ENCODE measurements at places on chromosomes 1 and 21. TPM values are rescaled to one million over a fixed set of nuclear protein-coding genes. Genes with fewer than 3 reads are reported as not detected.

GRCh38 chr1:111723871-111724270, 15.3 kb downstream of the INKA2 start:
- no peak for DNase-seq

DNA sequence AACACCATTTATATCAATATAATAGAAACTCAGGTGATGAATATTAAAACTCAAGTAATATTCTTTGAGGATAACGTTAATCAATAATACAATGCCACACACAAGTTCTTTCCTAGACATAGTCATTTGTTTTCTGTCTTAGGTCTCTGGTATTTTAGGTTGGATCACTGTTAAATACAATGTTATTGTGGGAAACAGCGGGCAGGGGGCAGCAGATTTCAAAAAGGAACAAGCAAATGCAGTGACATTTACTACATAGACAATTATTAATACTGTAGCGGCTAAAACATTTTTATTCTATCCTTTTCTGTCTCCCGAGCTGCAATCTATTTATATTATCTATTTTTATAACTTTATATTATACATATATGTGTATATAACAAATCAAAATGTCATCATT, 186.4 kb upstream of the ZNHIT6 start:
- no peak for DNase-seq

- no peak for DNase-seq
Observed at GRCh38 chr1:4317207-4317606, 337.2 kb upstream of the AJAP1 start.

DNA sequence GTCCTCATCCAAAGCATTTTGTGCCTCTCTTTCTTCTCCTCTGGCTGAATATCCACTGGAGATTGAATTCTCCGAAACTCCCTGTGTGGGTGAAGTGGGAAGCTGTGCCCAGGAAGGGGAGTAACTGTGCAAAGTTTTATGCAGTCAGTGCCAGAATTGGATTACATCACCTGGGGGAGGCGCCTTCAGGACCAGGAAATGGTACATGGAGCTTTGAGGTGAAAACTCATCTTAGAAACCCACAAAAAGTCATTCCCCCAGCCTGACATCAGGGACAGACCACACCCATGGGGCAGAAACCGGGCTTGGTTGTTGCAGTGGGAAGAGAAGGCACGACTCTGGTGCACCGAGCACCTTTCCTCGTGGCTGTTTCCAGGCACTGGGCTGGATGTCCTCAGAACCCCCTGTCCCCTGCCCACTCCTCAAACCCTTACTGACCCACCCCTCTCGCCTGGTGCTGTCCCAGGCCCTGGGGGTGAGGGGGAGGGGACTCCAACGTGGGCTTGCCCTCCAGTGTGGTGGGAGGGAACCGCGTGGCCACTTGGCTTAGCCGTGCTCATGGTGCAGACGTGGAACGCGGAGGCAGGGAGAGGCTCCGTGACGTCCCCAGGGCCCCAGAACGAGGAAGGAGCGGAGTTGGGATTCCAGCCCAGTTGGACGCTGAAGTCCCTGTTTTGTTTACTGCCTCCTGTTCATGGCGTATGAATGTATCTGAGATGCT, 15.7 kb downstream of the TFF3 start:
- DNase-seq: no peak

GRCh38 chr1:7510389-7510931, 260.6 kb upstream of the VAMP3 start:
- DNase-seq: no peak

- no peak for DNase-seq
Observed at GRCh38 chr21:32163386-32163785, 115.5 kb downstream of the MIS18A start.

DNA sequence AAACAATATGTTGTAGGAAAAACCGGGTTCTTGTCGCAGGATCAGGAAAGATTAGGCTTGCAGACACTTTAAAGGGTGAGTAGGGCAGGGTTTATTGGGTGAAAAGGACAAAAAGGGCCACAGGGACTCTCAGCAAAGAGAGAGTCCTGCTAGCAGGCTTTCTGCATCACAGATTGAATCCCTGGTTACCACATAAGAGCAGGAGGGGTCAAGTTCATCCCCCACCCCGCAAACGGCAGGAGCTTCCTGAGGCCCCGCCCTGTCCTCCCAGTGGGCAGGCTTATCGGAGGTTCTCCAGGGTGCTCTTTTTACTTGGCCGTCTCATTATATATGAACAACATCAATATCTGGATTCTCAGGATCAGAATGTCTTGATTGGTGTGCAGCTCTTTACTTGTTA, 47.7 kb downstream of the SYCP1 start:
- DNase-seq: no peak

DNA sequence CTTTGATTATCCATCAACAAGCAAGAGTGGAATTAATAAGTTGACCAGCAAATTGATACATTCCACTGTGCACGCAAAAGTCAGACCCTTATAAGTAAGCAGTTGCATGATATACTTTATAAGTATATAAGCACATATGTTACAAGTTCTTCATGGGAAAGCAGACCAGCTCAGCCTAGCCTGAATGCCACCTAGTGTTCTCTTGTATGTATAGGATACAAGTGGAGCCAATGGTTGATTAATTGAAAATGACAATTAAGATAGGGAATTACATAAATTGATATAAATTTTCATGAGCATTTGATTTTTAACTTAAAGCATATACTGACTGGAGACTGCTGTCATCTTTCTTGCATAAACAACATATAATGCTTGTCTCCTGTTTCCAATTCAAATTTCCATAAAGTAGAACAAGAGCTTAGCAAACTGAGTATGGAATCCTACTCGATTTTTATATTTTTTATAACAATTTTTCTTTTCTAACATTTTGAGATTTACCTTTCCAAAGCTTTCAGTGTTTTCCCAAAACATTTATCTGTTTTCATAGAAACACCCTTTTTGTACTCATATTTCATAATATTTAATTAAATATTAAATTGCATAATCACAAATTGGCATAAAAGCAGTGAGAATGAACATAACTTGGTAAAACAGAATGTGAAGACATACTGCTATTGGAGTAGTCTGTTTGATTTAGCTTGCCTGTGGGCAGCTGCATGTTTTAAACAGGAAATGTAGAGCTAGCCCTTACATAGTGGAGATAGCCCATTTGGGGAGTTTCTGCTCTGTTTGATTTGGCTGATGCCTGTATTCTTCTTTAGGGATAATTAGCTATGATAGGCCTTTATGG, 62.8 kb downstream of the MAGI3 start:
- no peak for DNase-seq

DNA sequence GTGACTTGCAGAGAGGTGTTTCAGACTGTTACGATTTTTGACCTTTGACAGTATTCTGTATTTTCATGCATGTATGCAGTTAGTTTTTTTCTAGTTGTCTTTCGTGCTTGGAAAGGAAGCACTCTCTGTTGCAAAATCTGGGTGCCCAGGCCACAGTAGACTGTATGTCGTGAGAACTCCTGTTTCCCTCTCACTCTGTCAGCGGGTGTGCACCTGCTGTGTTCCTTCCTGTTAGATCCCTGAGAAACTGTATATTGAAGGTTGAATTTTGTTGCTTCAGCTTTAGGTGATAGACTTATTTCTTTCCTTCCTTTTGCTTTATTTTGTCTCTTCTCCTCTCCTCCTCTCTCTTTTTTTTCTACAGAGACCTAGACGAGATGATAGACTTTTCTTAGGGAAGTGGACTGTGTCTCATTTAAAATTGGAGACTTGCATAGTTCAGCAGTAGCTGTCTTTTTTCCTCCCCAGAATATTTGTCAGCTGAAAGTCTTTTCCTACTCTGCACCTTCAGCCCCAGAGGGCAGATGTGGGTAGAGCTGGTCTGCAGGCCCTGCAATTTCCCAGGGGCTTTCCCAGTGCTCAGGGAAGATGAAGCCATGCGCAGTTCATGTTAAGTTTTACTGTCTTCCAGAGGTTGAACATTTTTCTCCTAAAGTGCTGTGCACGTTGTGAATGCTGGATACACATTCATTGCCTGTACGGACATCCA, 1.4 kb downstream of the TRAPPC10 start:
- no peak for DNase-seq

GRCh38 chr1:179728271-179728670, 14.8 kb upstream of the FAM163A start:
- no peak for DNase-seq

DNA sequence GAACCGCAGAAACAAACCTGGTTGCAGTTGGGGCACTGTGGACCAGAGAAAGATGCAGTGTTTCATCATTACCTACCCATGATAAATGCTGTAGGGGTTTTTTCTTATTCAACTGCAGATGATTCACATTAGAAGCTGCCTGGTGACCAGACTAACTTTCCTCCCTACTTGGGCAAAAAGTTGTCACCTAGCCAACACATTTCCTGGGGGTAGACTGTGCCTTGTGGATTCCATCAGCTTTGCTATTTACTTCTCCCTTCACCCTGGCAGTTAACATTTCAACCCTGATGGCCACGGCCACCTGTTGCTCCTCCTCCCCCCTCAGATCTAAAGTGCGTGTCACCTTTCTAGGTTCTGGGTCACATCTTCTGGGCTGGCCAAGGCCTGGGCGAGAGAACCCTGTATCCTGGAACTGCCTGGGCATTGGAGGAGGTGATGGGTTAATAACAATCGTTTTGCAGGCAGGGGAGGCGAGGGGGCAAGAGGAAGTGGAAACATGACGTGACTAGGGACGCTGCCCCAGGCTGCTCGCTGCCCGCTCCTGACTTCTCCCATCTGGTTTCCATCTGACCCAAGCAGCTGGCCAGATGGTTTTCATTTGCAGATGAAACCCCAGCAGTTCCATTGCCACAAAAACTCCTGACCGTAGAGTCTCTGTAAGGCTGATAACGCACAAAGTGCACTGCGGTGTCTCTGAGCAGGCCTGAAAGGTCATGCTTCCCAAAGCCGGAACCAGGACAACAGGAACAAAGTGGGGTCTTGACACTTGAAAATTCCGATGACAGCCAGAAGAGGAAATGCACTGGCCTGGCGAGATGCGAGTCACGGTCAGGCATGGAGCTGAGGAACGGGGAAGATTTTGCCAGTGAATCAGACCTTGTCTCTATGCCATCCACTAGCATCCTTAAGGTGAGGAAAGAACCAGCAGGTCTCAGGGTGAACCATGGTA, 36.6 kb downstream of the CAPZB start:
- DNase-seq: peak; percentile 88

DNA sequence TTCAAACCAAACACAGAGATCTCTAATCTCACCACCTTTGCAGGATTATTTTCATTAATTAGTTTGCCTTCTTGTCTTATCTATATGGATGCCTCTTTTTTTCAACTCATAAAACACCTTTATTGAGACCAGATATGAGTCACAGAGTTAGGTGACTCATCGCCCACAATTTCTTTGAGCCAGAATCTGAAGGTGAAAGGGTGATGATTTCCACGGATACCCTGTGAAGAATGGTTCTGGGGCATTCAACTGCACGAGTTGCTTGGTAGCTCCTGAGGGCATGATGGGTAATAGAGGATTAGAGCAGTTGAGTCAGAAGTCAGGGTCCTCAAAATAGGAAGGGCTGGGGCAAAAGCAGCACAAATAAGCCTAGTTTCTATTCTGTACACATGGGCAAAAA, 128.2 kb downstream of the TBX19 start:
- no peak for DNase-seq

DNA sequence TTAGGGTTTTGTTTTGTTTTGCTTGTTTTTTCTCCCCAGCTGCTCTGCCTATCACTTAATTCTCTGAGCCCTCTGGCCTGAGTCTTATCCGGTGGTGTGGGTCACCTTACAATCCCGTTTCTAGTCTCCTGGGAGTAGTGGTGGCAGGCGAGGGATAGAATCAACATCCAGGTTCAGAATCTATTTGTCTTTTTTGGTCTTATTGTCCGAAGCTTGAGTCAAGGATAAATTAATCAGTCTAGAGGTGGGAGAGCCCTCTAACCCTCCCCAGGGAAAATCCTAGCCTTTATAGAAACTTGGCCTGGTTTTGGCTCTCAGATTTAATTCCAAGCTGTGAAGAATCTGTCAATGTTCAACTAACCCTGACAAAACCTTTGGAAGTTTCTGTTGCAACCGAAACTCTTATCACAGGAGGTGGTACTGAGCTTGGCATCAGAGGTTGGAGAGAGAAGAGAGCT, 246.3 kb downstream of the FGGY start:
- DNase-seq: no peak

DNA sequence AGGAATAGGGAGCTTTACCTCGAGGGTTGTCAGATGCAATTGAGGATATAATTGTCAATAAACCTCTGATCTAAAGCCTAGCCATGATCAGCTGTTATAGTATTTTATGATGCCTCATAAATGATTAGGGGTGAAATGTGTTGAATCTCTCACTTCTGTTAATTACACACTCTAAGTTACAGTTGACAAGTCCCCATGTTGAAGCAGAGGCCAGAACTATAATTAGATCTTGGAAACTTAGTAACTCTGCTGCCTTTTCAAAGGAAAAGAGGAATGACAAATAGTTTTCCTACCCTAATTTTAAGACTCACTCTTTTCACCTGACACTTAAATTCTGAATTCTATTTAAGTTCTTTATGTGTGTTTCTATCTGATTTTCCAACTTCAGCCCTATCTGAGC, 33.8 kb downstream of the CCSAP start:
- DNase-seq: no peak

GRCh38 chr21:36738489-36739126, 39.7 kb downstream of the SIM2 start:
- DNase-seq: no peak

DNA sequence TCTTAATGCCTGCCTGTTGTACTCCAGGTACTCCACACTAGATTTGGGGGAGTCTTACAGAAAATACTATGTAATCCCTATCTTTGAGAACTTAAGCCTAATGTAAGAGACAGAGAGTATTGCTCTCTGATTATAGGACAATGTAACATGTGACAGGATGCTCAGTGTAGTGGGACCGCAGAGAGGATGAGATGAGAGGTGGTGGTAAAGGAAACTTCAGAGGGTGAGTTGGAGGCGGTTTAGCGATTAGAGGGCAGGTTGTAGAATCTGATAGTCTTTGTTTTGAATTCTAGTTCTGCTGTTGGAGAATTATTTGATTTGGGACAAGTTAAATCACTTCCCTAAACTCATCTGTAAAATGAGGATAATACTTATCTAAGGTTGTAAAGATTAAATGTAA, 5.4 kb downstream of the SOAT1 start:
- DNase-seq: no peak

- DNase-seq: peak; percentile 91
Observed at GRCh38 chr21:32412162-32413014, at the start of gene EVA1C. Gene EVA1C (plus strand): TSS chr21:32412706. CDS start chr21:32412854, 148 bp downstream.

- no peak for DNase-seq
Observed at GRCh38 chr1:24776821-24777220, 31.6 kb downstream of the CLIC4 start.

- DNase-seq: no peak
Observed at GRCh38 chr1:174243451-174244000, 84.2 kb downstream of the RABGAP1L start.

- DNase-seq: no peak
Observed at GRCh38 chr1:162357681-162358266, 18.9 kb downstream of the SPATA46 start.

SUSD4 gene
- 1.00 TPM for total RNA-seq

SPATA6 gene
- 22.2 TPM for total RNA-seq

OR2G6 gene
- total RNA-seq: not detected

GJA5 gene
- 16.3 TPM for total RNA-seq

PRR9 gene
- not detected for total RNA-seq

C1orf94 gene
- not detected for total RNA-seq

GBP7 gene
- total RNA-seq: not detected

NUP210L gene
- total RNA-seq: 0.05 TPM

SPRR1A gene
- not detected for total RNA-seq

STUM gene
- 6.8 TPM for total RNA-seq

PRKAA2 gene
- 23.8 TPM for total RNA-seq

F3 gene
- total RNA-seq: 72.2 TPM

ITGB2 gene
- total RNA-seq: 122 TPM

HSPG2 gene
- 682 TPM for total RNA-seq

KRTAP13-2 gene
- total RNA-seq: not detected

ETV3 gene
- 28.1 TPM for total RNA-seq

Measured in posterior vena cava (tissue), 2 donors.